Heart right ventricle (tissue), 16 donors: ENCODE measurements at places on chromosomes 1 and 21. TPM values are rescaled to one million over a fixed set of nuclear protein-coding genes. Genes with fewer than 3 reads are reported as not detected.

- DNase-seq = no peak
Measured at GRCh38 chr1:12496154-12496961, 121.7 kb downstream of the DHRS3 start.

The UBIAD1 gene
- 10.1 TPM for total RNA-seq

- no peak for DNase-seq
Measured at GRCh38 chr21:32360401-32360975, 32.3 kb downstream of the URB1 start.

- no peak for DNase-seq
Measured at GRCh38 chr1:90963651-90964050, 58.2 kb downstream of the ZNF644 start.

- DNase-seq = no peak
Measured at GRCh38 chr1:218565377-218565776, 220.2 kb downstream of the TGFB2 start.

DNA sequence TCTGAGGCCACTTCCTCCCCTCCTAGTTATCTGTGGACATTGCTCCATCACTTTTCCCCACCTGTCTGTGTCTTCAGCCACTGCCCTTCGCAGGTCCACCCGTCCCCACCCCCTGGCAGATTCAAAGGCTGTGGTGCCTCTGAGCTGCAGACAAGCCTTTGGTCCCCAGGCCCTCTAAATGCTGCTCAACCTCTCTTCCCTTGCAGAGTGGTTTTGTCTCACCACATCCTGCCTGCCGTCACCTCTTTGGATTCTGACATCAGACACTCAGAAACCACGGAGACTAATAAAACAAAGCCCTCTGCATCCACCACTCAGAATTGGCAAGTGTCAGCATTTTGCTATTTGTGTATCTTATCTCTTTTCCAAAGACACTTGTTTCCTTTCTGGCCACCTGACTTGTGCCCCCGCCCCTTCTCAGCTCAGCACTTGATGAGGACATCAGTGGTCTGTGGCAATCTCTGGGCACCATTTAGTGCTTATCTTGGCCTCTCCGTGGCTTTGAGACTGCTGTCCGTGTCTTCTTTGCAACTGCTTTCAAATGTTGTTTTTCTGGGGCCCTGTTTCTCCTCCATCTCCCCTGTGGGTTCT, 7.7 kb downstream of the CNIH3 start:
- DNase-seq = no peak

GRCh38 chr1:182781841-182782586, 7.6 kb upstream of the NPL start:
- DNase-seq = peak; percentile 79

DNA sequence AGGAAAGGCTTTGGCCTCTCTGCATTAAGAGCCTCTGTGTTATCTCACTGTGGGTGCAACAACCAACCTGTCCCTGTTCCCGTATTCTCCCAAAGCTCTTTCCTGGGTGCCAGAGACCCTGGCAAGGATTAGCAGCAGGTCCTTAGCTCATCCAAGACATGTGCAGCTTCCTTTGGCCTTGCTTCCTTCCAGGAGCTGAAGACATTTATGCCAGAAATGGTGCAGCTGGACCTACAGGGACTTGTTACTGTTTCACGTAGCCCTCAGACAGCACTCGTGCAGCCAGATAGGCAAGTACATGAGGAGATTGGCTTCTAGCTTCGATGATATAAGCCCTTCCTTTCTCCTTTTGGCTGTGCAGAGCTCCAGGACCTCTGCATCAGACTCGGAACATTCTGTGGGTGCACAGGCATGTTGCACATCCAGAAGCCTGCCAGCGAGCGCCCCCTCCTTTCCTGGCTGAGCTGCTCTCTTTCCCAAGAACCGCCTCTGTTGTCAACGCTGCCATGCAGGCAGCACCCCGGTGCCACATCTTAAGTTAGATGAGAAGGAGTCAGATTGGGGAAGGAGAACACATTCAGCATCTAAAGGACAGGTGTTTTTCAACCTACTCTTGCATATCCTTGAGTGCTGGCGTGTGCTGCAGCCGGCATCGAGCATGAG, 284.5 kb upstream of the PLXNA2 start:
- no peak for DNase-seq

The AQP10 gene
- total RNA-seq = not detected

- DNase-seq = peak; percentile 89
Measured at GRCh38 chr1:9110669-9111356, 18.1 kb downstream of the GPR157 start.

- no peak for DNase-seq
Measured at GRCh38 chr1:29469457-29469856, 233.1 kb downstream of the PTPRU start.

- DNase-seq = no peak
Measured at GRCh38 chr1:222914861-222915632, 100.2 kb downstream of the DISP1 start.

GRCh38 chr1:224730965-224731364, 114.8 kb downstream of the CNIH3 start:
- no peak for DNase-seq

DNA sequence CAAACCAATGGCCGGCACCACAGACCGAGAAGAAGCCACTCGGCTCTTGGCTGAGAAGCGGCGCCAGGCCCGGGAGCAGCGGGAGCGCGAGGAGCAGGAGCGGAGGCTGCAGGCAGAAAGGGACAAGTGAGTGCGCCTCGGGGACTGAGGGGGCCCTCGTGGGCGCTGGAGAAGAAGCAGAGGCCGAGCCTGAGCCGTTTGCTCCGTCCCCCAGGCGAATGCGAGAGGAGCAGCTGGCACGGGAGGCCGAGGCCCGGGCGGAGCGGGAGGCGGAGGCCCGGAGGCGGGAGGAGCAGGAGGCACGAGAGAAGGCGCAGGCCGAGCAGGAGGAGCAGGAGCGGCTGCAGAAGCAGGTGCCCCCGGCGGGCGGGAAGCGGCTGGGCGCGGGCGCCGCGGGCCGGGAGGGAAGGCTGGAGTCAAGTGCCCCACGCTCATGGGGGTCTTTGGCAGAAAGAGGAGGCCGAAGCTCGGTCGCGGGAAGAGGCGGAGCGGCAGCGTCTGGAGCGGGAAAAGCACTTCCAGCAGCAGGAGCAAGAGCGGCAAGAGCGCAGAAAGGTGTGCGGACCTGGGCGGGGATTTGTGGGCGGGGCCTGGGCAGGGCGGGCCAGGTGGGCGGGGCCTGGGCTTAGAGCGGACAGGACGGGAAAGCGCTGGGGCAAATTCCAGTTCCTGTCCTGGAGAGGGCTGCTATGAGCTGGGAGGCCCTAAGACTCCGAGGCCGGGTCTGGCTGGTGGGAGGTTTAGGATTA, 22.7 kb downstream of the MAP7D1 start:
- DNase-seq = no peak

- peak; percentile 66 for DNase-seq
Measured at GRCh38 chr1:39799770-39800470, 11.3 kb upstream of the BMP8B start.

The C1QA gene
- 52.9 TPM for total RNA-seq

DNA sequence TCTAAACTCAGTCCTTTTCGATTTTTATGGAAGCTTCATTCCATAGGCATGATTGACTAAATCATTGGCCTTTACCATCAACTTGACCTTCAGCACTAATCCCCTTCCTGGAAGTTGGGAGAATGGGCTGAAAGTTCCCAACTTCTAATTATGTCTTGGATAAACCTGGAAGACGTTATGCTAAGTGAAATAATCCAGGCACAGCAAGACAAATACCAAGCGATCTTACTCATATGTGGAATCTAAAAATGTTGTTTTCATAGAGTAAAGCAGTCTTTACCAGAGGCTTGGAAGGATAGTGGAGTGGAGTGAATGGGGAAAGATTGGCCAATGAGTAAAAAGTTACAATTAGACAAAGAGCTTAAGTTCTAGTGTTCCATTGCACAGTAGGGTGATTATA, 1453.2 kb downstream of the PLA2G4A start:
- no peak for DNase-seq

GRCh38 chr1:156744786-156745419, 4.0 kb upstream of the MRPL24 start:
- DNase-seq = no peak

DNA sequence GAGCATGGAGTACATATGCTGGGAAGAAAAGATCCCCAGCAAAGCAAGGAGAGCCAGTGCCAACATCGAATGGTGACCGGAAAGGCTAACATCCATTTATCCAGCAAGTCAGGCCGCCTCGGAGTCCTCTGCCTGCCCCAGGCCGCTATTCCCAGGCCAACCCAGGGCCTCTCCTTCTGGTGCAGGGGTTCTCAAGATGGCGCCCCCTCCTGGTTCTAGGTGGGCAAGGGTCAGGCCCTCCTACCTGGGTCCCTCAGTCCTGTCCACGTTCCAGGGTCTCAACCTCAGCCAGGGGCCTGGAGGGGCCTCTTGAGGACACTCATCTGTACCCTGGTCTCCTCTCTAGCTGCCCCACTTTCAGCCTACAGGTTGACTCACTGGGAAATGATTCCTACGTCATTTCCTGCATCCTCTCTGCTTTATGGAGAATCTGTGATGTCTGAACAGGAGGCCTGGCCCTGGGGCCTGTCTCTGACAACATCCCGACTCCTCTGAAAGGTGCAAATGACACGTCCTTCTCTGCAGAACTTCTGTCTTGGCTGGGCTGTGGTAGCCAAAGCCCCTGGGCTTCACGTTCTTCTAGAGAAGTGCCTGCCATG, 145.3 kb downstream of the PSMG1 start:
- no peak for DNase-seq
